ENCODE measurements at places on chromosomes 16 and 17.
A peak's percentile ranks its signal among the peaks of the same experiment; 100 is the strongest.

GRCh38 chr17:29103341-29103740, 60.4 kb downstream of the PIPOX start:
- no peak for DNase-seq

GRCh38 chr16:9256196-9256595, 164.8 kb downstream of the HAPSTR1 start:
- DNase-seq: peak; percentile 95

GRCh38 chr16:81765969-81766368, 13.1 kb upstream of the PLCG2 start:
- no peak for DNase-seq

- DNase-seq: no peak
These were observed 101.8 kb downstream of the CBLN1 start for GRCh38 chr16:49179714-49180330.

DNA sequence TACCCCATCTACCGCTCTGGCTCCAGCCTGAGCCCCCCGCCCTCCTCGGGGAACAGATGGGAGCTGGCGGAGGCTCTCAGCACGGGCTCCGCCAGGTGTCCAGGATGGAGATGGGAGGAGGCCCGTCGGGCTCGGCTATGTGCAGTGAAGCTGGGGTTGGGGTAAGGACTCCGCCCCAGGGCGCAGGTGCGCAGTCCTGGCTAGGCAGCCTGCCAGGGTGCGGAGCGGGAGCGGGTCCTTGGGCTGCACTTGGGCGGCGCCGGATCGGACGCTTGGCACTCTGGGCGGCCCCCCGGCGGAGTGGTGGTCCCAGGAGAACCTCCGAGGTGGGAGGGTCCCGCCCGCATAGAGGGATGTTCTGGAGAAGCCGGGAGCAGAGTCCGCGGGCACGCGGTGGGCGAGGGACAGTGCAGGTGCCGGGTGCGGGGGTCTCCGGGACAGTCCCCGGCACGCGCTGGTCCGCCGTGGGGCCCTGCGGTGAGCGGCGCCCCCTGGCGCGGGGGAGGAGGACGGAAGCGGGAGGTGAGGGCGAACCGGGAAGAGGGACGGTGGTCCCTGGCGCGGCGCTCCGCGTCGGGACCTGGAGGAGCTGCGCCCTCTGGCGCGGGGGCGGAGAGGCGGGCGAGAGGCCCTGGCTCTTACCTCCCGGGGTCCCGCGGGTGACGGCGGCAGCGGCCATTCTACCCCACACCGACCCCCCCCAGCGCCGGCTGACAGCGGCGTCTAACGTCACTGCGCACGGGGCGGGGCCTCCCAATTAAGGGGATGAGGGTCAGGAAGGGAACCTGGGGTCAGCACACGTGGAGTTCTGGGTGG, at the start of gene CAMTA2:
CAMTA2 (minus strand) TSS at position 725 of the 816 bp plus-strand sequence. CDS start 1,453 bp downstream, outside the sequence.
- DNase-seq: peak; percentile 93

- no peak for DNase-seq
These were observed 11.5 kb downstream of the ATP2C2 start for GRCh38 chr16:84379709-84380362.

DNA sequence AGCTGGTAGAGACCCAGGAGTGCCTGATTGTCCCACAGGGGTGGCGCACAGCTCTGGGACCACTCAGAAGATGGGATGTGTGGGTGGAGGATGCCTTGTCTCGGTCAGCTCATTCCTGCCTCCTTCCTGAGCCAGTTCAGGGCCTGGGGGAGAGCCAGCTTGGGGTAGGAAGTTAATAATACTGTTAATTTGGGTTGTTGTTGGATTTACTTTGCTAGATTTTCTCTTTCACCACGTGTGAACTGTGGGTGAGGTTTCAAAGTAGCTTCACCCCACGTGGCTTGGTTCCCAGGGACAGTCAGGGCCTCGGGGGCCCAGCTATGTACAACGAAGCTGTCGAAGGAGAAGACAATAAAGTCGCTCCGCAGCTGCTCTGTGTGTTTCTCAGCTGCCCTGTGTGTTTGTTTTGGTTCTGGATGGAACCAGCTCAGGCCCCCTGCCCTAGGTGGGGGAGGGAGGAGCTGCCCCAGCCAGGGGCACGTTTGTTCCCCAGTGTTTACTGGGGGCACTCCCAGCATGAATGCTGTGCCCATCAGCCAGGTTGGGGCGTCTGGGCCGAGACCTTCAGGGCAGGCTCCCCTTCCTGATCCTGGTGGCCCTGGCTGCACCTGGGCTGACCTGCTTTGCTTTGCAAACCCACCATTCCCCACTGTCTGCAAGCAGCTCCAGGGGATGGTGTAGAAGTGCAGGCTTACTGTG, 2.3 kb downstream of the NUDT16L1 start:
- DNase-seq: no peak

GRCh38 chr17:38749223-38750043, 1.3 kb upstream of the PCGF2 start:
- peak; percentile 84 for DNase-seq

DNA sequence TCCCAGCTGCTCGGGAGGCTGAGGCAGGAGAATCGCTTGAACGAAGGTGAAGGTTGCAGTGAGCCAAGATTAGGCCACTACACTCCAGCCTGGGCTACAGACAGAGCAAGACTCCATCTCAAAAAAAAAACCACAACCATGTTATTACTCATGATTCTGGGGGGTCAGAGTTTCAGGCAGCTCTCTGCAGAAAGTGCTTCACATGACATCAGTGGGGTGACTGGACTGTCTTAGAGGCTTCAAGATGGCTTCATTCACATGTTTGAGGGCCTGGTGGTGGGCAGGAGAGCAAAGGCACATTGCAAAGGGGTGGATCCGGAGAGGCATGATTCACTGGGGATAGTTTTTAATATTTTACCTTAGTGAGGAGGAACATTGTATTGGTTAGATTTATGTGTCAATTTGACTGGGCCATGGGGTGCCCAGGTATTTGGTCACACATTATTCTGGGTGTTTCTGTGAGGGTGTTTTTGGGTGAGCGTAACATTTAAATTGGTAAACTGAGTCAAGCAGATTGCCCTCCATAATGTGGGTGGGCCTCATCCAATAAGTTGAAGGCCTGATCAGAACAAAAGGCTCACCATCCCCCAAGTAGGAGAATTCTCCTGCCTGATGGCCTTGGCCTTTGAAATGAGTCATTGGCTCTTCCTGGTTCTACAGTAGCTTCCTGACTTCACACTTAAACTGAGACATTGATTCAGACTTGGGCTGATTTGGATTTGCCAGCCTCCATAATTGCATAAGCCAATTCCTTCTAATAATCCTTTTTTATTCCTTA, 109.8 kb downstream of the GOSR1 start:
- no peak for DNase-seq

GRCh38 chr16:10984509-10984908, 40.1 kb downstream of the CLEC16A start:
- DNase-seq: no peak

DNA sequence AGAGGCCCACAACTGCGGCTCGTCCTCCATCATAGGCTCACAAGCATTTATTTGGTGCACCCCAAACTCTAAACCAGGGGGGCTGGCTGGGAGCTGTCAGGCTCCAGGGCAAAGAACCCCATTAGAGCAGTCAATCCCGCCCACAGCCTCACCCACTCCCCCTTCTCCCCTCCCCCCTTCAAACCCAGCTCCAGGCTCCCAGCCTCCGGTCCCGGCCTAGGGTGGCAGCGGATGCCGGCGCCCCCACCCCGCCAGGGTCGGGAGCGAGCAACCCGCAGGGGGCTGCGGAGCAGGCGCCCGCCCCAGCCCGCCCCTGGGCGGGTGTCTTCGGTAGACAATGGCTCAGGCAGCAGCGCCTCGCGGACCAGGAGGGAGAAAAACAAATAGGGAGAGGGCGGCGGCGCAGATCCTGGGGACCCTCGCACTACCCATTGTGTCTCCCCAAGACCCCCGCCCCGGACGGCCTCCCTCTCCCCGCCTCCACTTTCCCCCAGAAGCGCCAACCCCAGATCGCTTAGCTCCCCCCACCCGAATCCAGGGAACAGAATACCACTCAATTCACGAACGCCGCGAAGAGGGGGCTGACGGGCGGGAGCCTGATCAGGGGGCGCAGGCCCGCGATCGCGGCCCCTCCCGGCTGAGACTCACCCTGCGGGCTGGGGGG, 572 bp downstream of the FAM171A2 start:
- DNase-seq: peak; percentile 66

- no peak for DNase-seq
These were observed 24.4 kb upstream of the GPT2 start for GRCh38 chr16:46859719-46860152.

DNA sequence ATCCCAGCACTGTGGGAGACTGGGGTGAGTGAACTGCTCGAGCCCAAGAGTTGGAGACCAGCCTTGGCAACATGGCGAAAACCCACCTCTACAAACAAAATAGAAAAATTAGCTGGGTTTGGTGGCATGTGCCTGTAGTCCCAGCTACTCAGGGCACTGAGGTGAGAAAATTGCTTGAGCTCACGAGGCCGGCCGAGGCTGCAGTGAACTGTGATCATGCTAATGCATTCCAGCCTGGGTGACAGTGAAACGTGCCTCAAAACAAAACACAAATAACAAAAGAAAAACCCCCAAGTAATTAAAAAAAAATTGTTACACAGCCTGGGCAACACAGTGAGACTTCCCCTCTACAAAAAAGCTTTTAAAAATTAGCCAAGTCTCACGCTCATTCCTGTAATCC, 5.0 kb downstream of the CCDC47 start:
- DNase-seq: no peak

DNA sequence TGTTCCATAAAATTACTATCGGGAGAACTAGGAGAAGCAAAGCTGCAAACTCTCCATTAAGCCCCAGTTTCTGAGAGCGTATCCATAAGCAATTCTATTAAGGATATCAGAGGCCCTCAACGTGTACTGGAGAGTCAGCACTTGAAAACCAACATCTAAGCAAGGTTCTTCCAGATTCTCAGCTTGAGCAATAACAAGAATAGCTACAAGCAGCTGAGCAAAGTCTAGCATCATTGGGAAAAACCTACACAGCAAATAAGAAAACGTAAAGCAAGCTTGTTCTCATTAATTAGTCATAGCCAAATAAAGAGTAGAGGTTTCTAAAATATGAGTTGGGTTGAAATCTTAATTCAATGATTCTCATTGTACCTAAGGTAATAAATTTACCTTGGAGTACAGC, 26.9 kb upstream of the COX10 start:
- DNase-seq: no peak

GRCh38 chr17:81223762-81224130, 981 bp upstream of the CEP131 start:
- no peak for DNase-seq

DNA sequence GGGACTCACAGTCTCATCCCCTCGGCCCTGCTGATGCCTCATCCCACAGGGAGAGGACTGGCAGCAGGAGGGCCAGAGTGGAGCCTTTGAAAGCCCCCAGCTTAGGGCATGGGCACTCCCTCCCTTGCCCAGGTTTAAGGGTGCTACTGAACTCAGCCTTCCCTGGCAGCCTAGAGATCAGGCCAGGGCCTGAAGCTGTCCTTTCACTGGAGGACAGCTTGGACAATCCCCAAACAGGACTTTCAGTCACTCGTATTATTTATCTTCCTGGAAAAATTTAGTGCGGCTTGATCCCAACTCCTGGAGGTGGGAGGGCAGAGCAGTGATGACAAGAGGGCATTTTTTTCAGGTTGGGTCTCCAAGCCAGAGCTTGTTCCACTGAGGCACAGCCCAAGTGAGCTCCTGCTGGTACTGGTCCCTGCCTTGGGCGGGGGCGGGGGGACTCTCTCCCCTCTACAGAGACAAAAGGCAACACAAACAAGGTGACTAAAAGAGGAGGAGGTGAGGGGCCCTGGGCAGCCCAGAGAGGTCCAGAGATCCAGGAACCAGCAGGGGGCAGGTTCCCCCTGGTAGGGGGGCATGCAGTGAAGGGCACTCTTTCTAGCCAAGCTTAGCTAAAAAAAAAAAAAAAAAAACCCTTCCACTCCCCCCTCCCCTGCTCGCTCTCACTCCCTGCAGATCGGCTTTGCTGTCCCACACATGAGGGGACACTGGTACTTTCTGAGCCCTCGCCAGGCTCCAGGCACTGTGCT, 1.7 kb downstream of the ZNF385C start:
- DNase-seq: no peak

DNA sequence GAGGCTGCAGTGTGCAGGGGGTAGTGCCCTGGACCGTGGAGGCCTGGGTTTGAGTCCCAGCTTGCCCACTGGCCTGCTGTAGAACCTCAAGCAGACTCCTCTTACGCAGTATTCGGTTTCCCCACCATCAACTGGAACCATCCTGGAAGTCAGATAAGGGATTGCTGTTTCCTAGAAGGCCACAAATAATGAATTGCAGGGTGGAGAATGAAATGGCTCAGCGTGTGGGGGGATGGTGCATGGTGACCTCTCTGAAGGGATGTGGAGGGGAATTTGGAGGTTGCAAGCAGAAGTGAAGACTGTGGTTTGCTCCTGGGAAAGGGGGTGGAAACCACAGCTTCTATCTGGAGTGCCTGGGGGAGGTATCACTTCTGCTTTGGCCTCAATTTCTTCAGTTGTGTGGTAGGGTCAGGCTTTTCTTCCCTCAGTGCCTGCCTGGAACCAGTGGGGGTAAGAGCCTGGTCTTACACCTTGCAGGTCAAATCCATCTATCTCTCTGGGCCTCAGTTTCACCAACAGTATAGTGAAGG, 1.7 kb downstream of the ADGRG5 start:
- DNase-seq: peak; percentile 31

DNA sequence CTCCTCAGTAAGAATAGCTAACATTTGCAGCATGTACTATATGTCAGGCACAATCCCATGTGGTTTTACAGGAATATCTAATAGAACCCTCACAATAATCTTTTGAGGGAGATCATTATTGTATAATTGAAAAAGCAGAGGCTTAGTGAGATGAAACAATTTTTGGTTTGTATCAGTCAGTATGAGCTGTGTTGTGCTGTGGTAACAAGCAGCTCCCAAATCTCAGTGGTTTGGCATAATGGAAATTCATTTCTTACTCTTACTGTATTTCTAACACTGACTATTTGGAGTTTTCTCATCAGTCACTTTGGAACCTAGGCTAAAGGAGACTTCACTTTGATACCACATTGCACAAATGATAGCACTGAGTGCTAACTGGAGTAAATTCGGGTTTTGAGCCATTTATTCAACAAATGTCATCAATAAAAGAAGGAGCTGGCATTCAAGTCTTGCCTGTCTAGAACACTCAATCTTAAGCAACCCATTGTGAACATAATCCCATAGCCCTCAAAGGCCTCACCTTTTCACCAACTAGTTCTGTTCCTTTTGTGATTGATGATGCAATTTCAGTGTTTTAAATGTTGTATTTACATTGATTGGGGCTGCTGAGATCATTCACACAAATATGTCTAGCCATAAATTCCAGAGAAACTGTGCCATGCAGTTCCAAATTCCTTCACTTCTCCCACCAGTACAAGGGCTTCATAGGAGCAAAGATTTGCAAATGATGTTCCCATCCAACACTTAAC, 441.0 kb downstream of the XYLT1 start:
- no peak for DNase-seq

GRCh38 chr16:57809276-57810196, 7.2 kb upstream of the KIFC3 start:
- DNase-seq: no peak

DNA sequence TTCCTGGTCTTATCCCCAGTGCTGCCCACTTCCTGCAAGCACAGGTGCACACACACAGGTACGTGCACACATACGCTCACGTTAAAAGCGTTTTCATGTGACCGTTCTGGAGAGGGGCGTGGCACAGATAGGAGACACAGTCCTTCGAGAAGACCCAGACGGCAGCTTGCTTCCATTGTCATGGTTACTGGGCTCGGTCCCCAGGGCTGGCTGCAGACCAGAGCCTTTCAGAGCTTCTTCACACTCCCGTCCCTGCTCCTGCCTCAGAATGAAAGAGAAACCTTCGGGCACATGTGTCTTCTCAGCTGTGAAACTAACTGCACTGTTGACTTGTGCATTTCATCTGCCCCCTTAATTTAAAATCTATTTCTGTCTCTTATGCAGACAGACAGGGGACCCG, 154.2 kb downstream of the PITPNC1 start:
- DNase-seq: peak; percentile 49

Measured in H1 (cell line).